M059J (cell line): ENCODE measurements at places on chromosomes 2 and 18. TPM values are rescaled to one million over a fixed set of nuclear protein-coding genes. Genes with fewer than 3 reads are reported as not detected.

- no peak for DNase-seq
Observed at GRCh38 chr2:47265158-47265557, 110.0 kb upstream of the STPG4 start.

DNA sequence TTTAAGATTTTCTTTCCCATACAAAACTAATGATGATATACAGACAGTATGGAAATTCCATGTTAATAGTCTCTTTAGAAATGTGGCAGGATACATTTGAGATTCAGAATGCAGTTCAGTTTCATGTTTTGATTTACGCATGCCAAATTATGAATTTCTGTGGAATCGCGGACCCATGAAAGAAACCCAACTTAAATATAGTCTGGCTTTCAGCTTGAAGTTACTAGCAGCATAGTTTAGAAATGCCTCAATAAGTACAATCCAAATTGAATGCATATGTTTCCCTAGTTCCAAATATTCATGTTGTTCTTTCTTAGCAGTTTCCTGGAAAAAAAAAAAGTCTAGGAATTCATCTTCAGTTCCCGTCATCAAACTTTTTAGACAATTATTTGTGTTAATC lies 164.1 kb upstream of the RASGRP3 start:
- no peak for DNase-seq

- DNase-seq = no peak
Observed at GRCh38 chr18:25732862-25733261, 357.6 kb downstream of the SS18 start.

DNA sequence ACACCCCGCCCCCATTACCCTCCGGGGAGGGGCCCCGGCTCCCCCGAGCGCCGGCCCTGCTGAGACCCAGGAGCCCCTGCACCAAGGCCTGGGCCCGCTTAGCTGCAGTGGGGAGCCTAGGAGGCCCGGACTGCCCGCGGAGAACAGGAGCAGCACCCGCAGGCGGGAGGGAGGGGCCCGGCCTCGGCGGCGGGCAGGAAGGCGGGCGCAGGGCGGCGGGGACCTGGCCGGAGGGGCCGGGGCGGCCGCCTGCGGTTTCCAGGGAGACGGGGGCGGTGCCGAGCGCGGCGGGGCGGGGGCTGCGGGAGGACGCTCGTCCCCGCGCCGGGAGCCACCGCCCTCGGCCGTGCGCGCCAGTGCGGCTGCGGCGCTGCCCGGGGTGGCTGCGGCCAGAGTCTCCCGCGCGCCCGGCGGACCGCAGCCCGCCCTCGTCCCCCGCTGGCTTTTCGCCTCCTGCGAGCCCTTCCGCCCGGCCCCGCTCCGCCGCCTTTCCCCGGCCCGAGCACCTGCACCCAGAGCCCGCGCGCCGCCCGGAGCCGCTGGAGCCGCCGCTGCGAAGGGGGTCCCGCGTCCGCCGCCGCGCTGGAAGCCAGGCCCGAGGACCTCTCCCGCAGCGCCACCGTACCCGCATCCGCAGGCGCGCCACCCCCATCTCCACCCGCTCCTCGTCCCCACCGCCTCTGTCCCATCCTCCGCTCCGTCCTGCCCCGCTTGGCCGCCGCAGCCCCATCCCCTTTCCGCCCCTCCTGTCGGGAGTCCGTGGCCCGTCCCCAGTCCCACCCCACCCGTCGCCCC lies 17.2 kb downstream of the GPC1 start:
- peak; percentile 49 for DNase-seq

ASPRV1 gene
- total RNA-seq = 0.15 and 0.49 TPM in 2 replicates

DNA sequence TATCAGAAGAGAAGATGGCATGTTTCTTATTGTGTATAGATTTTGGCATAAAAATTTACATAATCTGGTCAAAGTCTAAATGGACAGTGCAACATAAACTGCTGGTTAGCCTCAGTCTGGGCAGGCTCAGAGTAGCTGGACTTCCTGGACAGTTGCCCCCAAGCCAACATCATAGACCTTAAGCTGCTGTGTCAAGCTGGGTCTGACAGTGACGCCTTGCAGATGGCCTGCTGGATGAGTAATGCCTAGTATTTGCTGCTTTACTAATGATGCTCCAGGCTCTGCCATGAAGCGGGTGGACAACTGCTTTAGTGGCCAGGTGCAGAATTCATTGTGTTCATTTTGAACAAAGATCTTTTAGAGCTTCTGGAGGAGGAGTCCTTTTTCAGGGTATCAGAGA lies 603.7 kb upstream of the ZEB2 start:
- DNase-seq = peak; percentile 8

HMSD gene
- 0.84 and 1.6 TPM in 2 replicates for total RNA-seq

LAMA3 gene
- total RNA-seq = 1.8 and 2.4 TPM in 2 replicates

- no peak for DNase-seq
Observed at GRCh38 chr18:31498574-31499524, 872 bp downstream of the DSG2 start.

- no peak for DNase-seq
Observed at GRCh38 chr2:99410276-99410675, 73.1 kb downstream of the EIF5B start.

MYL1 gene
- total RNA-seq = not detected in 2 replicates

CDH2 gene
- total RNA-seq = 70.9 and 104 TPM in 2 replicates

- no peak for DNase-seq
Observed at GRCh38 chr2:176647325-176648165, 378.3 kb downstream of the MTX2 start.

DNA sequence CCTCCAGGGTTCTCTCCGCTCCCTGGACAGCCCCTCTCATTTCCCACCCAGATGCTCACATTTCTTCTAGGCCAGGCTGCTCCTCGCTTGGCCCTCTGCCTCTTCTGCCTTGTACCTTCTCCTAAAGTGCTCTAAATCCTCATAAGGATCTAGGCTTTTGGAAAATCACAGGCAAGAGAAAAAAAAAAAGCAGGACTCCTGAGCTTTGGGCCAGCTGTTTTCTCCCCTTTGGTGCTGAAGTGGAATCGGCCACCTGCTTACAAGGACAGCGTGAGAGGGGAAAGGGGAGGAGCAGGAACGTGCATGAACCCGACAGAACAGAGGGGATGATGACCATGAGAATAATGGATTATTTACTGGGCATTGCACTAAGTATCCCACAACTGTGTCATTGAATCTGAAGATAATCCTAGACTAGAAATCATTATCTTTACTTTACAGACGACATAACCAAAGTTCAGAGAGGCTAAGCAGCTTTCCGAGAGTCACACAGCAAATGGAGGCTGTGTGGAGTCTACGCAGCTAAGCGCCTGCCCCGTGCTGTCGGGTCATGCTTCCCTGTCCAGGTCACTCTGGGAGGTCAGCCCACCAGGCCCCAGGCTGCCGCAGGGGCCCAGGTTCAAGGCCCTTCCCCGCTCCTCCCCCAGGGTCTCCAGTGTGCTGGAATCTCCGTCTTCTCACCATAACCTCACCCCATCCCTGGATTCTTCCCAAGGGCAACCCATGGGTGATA lies 141.9 kb downstream of the PXDN start:
- DNase-seq = no peak

- no peak for DNase-seq
Observed at GRCh38 chr2:33488178-33488690, 11.8 kb downstream of the RASGRP3 start.

TBR1 gene
- total RNA-seq = not detected in 2 replicates

DNA sequence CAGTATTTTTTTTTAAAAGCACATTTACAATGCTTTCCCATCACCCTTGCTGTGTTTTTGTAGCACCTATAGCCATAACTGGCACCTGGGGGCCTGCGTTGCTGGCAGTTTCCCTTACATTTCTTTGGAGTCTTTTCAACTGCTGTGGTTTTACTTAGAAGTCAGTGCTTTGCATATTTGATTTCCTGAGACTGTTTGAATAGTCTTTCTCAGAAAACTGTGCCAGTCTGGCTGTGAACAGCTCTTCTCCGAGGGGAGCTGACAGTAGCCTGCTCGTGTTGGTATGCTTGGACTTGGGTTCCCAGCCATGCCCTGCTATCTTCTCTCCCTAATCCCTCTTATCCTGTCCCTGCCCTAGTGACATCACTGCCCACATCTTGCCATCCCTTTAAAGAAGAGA lies 81.5 kb downstream of the DPP4 start:
- peak; percentile 55 for DNase-seq

ANKRD29 gene
- 8.3 and 10.6 TPM in 2 replicates for total RNA-seq

DNA sequence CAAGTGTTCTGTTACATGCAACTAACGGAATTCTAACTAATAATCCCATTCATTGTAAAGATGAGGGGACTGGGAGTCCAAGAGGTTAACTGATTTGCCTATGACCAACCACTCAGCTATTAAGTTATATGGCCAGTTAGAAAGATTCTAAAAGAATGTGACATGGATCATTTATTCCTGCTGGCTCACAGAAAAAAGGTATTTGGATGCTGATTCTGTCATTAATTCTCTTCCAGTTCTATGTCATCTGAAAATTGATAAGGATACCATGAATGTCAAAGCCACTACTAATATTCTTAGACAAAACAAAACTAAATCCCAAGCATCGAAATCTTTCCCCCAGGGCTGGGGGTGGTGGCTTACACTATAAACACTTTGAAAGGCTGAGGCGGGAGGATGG lies 41.2 kb upstream of the GORASP2 start:
- DNase-seq = peak; percentile 59

DNA sequence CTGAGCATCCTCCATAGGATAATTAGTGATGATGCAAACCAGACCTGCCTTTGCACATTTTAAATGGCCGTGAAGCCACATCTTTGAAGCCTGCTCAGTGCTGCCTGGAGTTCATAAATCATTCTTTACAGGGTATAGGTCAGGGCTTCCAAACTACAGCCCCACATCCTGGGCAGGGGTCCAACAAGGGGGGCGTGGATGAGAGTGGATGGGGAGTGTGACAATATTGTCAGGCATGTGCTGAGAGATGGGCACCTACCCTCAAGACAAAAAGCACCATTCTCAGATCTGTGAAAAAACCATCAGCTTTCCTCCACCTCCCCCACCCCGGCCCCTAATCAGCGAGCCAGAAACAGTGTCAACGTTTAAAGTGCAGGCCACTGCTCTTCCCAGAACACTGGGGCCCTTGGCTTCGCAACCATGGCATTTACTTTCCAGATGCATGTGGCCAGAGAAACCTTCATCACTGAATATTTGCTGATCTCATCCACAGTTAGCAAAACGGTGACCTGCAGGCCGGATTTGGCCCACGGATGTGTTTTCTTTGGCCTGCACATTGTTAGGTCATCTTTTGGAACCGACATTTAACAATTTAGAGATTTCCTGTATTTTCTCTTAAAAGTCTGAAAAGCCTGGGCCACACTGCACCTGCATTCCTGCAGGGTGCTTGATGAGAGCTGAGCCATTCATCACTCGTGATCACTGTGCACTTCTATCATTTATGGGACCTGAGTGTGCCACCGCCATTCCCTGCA lies 130.7 kb downstream of the ANKRD44 start:
- DNase-seq = peak; percentile 76

GRCh38 chr2:45678791-45679348 lies 27.4 kb downstream of the PRKCE start:
- no peak for DNase-seq

DNA sequence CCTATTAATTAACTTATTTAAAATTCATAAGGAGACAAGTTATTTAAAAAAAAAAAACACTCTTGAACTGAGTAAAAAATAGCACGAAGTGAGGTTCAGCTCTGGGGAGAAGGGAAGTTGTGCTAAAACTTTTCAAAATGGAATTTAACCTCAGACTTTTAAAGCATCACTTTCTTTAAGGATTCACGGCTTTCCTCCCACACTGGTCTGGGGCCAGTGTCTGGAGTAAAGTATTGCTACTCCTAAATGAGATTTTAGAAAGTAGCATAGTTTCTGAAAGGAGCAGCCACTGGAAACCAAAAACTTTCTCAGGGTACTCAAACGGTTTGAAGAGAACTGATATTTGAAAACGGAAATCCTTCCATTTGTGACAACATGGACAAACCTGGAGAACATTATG lies 97.7 kb upstream of the CYP1B1 start:
- DNase-seq = no peak

DOCK10 gene
- total RNA-seq = 25.3 and 34.5 TPM in 2 replicates

- DNase-seq = no peak
Observed at GRCh38 chr2:47697000-47697601, 85.8 kb upstream of the MSH6 start.

DNA sequence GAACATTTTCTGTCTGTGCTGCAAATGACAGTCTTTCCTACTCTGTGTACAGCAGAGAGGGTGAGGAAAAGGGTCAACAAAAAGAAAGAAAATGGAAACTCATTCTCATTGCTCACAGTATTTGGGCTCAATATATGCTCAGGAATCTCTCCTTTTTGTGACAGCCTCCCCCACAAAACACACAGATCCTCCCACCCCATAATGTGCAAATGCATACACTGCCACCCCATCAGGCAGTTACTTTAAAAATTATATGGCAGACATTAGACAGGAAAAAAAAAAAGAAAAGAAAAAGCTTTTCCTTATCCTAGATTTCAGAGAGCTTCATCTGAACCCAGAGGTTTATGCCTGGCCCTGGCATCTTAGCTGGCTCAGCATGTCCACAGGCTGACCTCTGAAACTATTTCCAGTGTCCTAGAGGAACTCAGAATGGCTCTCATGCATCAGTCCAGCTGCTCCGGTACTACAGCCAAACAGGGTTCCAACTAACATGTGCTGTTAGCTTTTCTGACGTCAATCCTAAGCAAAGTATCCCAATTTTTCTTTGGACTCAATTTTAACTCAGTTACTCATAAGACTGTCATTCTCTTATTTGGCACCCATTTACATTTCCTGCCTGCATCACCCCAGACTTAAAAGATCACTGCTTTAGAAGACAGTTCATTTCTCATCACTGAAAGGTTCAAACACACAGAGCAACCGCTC lies 105.9 kb downstream of the RBMS1 start:
- peak; percentile 92 for DNase-seq

GRCh38 chr2:199434555-199434954 lies 23.2 kb downstream of the SATB2 start:
- no peak for DNase-seq

GRCh38 chr2:180907731-180908130 lies 72.7 kb upstream of the UBE2E3 start:
- peak; percentile 82 for DNase-seq

- no peak for DNase-seq
Observed at GRCh38 chr2:199309411-199309810, 148.3 kb downstream of the SATB2 start.

DNA sequence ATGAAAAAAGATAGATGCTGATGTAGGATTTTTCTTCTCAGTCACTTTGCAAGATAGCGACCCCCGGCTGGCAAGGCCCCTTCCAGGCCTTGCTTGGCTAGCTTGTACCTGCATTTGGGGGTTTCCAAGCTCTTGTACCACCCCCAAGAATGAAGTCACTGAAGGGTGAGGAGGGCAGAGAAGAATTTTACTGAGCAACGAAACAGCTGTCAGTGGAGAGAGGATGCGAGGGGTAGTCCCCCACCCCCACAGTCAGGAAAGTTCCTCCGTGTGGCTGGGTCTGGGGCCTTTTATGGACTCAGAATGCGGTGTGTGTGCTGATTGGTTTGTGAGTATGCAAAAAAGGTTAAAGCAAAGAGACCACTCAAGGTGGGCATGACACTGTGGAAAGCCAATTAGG lies 382.0 kb downstream of the GPD2 start:
- no peak for DNase-seq

ZBTB7C gene
- total RNA-seq = not detected in 2 replicates

DNA sequence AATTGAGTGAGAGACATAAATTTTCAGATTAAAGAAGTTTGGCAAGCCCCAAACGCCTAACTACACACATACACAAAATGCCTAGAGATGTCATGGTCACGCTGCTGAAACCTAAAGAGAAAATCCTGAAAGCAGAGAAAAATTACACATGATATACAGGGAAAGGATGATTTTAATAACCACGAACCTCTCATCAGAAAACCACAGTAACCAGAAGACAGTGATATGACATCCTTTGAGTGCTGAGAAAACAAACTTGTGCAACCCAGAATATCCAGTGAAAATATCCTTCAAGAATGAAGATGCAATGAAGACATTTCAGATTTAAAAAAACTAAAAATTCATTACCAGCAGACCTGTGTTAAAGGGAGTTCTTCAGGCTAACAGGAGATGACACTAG lies 122.4 kb upstream of the LMAN1 start:
- DNase-seq = no peak

- DNase-seq = peak; percentile 28
Observed at GRCh38 chr18:10495936-10496335, 29.9 kb upstream of the NAPG start.
